ENCODE measurements at places on chromosomes 4 and X. TPM values are rescaled to one million over a fixed set of nuclear protein-coding genes. Genes with fewer than 3 reads are reported as not detected.

Gene AWAT2
- polyA plus RNA-seq, result not detected

Gene CT55
- 0.33 TPM for polyA plus RNA-seq

DNA sequence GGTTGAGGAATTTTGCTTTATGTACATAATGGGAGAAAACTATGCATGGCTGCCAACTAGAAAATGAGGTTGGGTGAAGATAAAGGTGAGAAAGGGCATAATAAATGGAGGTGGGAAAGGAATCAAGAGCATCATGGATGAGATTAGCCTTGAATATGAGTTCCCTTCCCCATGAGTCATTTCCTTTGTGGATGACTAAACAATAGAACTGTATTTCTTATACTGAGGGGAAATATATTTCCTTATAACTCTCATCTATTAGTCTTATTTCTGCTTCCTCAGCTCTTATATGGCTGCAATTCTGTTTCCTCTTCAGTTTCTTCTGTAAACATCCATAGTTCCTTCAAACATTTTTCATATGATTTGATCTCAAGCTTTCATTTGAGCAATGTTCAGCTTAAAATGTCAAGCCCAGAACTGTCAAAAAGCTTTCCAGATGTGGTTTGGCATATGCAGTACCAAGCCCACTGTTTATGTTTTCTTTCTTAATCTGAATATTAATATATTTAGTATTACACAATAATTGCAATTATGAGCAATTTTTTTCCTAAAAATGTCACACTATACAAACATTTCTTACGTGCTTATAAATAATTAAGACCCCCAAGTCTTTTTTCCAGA is 100.7 kb upstream of the GRPR start:
- DNase-seq, result peak; percentile 7

- DNase-seq, result peak; percentile 76
Observed at GRCh38 chrX:112840382-112841113, at the start of gene AMOT. TSS of gene AMOT (minus strand) at chrX:112840831. CDS start at chrX:112823126, 17,705 bp downstream.

GRCh38 chr4:40915318-40916217 is 165.8 kb downstream of the NSUN7 start:
- no peak for DNase-seq

GRCh38 chrX:625137-625691 is 5.4 kb upstream of the SHOX start:
- no peak for DNase-seq

DNA sequence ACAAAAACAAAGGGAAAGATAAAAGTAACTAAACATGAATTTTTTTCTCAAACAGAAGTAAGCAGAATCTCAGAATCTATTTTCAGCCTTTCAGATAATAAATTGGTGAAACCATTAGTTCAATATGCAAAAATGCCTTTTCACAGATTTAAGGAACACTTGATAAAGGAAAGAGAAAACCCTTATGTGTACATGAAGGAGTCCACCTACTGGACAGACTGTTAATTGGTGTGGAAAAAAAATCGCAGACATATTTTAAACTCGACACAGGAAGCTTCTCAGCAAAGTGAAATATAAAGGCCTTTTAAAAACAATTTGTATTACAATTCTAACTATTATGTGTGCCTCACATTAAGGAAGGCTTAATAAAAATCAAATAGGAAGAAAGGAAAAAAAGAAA is 22.3 kb downstream of the COX7B2 start:
- peak; percentile 4 for DNase-seq

DNA sequence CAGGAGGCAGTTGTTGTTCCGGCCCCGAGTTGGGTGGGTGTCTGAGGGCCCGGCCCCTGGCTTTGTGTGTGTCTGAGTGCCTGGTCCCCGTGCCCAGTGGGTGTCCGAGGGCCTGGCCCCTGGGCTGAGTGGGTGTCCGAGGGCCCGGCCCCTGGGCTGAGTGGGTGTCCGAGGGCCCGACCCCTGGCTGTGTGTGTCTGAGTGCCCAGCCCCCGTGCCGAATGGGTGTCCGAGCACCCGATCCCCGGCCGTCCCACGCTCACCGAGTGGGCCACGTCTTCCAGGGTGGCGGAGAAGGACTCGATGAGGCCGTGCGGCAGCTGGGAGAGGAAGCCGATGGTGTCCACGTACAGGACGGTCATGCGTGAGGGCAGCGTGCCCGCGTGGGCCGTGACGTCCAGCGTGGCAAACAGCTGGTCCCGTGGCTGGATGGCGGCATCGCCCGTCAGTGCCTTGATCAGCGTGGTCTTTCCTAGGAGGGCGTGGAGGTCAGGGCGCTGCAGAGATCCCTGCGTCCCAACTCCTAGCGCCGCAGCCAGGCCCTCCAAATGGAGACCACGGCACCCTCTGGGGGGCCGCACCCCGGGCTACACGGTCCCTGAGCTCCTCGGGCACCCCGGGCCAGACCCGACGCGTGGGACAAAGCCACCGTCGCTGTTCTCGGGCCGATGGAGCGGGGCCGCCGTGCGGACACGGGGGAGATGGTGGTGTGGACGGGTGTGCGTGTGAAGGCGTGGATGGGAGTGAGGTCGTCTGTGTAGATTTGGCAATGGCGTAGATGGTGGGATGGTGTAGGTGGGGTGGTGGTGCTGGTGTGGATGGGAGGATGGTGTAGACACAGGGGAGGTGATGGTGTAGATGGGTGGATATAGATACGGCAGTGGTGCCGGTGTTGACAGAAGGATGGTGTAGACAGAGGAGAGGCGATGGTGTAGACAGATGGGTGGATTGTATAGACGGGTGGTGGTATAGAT is 7.2 kb downstream of the GTPBP6 start:
- DNase-seq, result no peak

DNA sequence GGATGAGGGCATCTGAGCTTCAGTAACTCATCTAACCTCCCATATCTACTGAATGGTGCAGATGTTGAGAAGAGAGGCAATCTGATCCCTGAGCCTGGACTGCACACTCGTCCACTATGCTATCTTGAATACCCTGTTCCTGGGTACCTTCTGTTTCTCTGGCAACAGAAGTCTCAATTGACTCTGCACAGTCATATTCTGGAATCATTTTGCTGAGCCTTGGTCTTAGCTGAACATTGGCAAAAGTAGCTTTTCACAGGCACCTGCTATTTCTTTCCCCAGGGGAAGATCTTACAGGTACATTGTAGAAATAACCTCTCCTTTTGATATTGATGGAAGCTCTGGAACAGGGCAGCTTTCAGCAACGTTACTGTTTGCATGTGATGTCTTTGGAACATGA is 161.5 kb upstream of the GPR101 start:
- DNase-seq, result no peak

DNA sequence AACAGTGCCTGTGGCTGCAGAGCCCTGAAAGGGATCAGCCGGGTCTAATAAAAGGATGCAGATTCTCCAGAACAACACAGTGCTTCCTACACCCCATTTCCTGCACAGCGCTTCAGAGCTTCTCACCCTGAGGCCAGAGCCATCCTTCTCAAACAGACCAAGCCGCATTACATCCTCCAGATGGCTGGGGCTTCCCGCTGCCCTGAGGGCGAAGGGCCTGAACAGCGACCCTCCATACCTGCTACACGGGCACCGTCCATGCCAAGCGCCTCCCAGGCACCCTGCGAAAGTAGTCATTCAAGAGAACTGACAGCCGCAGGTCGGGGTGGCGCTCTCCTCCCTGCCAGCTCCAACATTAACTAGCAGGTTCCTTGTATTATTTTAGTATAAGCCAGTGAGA is 36.5 kb downstream of the ACOX3 start:
- no peak for DNase-seq

DNA sequence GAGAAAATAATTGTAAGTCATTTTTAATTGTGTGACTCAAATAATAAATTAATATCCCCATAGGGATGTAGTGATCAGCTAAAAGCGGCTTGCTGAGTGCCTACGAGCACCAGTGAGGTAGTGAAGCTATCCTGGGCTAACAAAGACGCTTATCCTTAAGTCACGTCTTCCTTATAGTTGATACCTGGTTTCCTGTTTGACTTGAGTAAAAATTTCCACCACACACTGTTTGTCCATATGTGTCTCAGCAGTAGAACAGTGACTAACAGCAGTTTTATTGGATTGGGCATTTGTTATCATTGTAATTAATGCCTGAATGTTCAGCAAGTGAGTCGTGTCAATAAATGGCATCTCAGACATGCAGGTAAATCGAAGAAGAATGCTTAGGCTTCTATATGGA is 241.1 kb downstream of the GRXCR1 start:
- DNase-seq, result no peak

GRCh38 chr4:6278801-6279197 is 9.1 kb downstream of the WFS1 start:
- peak; percentile 80 for DNase-seq

- no peak for DNase-seq
Observed at GRCh38 chrX:17456526-17456925, 81.5 kb downstream of the NHS start.

GRCh38 chr4:26083987-26084386 is 170.0 kb downstream of the SMIM20 start:
- DNase-seq, result no peak

Data from right lung (tissue), 10 donors.